ENCODE measurements at places on chromosomes 1 and 21. TPM values are rescaled to one million over a fixed set of nuclear protein-coding genes. Genes with fewer than 3 reads are reported as not detected.

WNT3A gene
- 0.02 TPM for total RNA-seq

RHBDL2 gene
- 2.2 TPM for total RNA-seq

CFAP107 gene
- total RNA-seq: not detected

FAM72C gene
- 5.8 TPM for total RNA-seq

CADM3 gene
- total RNA-seq: 0.14 TPM

TPTE gene
- not detected for total RNA-seq

Data from A549 treated with CpdA at 1 μM for 4 hours (cell line).